CD8-positive, alpha-beta T cell (primary cell): ENCODE measurements at places on chromosomes 2 and 18.

DNA sequence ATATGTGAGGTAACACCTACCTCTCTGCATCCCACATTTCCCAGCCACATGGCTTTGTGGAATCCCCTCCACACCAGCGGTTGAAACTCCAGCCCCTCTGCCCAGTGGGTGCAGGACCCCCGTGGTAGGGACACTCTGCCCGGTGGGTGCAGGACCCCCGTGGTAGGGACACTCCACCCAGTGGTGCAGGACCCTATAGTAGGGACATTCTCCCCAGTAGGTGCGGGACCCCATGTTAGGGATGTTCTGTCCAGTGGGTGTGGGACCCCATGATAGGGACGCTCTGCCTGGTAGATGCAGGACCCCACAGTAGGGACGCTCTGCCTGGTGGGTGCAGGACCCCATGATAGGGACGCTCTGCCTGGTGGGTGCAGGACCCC, 11.5 kb downstream of the COPS9 start:
- no peak for DNase-seq

DNA sequence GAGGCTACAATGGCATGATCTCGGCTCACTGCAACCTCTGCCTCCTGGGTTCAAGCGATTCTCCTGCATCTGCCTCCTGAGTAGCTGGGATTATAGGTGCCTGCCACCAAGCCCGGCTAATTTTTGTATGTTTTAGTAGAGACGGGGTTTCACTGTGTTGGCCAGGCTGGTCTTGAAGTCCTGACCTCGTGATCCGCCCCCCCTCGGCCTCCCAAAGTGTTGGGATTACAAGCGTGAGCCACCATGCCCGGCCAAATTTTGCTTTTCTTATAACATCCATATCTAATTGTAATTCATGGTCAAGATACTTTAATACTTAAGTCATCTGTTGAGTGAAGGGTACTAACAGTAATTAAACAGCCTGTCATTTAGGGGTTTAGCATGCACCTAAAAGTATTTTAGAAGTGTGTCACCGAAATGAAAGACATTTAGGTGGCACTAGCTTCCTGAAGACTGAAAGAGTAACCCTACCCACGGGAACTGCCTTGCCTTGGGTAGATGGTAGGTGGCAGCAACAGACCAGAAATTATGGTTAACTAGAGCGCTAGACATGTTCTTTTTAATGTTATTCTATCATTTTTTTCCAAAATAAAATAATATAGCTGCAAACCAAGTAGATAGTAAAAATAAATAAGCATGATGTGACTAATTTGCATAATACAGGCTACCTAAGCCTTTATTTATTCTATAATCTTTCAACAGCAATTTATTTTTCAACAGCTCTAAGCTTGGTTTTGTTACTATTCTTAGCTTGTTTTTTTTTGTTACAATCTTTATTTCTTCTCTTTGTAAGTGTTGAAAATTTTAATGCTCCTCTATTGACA, 8.6 kb upstream of the ACYP2 start:
- DNase-seq: peak; percentile 40

GRCh38 chr2:11411768-11412448, 54.1 kb downstream of the E2F6 start:
- no peak for DNase-seq

DNA sequence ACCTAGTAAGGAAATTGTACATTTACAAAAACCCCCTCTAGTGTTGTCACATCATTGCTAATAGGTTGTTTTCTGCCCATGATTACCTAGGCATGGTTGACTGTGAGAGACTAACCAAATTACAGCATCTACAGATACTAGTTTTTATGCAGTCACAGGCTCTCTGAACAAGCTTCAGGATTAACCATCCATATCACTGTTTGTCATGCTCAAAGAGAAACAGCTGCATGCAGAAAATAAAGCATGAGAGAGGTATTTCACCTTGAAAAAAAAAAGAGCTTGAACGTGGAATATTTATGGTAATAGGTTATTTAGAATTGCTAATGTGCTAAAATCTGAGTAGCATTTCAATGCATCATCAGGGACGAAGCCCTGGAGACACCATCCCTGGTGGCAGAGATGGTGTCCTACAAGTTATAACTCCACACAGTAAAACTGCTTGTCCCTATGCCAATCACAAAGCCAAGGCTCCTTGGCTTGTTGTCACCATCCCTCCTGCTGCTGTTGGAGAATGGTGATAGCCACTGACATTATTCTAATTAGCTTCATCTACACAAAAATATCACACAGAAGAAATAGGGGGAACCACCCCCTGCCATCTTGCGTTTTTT, 5.4 kb downstream of the NEB start:
- DNase-seq: no peak

DNA sequence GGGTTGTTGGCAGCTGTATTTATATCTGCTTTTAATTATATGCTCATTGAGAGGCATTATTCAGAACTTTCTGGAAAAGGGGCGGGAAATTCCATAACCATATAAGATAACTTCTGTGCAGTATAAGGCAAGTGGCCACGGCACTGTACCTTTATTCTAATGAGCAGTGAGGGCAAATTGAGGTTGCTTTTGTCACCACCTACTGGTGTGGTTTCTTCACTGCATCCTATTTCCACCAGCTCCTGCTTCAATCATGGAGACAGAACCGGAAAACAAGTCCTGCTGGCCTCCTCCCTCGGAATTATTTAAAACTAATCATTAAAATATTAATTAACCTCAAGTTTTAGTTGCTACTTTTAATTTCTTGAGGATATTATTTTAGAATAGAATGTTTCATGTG, 759.4 kb downstream of the CBLN2 start:
- peak; percentile 15 for DNase-seq

GRCh38 chr2:29786361-29786760, 135.0 kb downstream of the ALK start:
- no peak for DNase-seq

DNA sequence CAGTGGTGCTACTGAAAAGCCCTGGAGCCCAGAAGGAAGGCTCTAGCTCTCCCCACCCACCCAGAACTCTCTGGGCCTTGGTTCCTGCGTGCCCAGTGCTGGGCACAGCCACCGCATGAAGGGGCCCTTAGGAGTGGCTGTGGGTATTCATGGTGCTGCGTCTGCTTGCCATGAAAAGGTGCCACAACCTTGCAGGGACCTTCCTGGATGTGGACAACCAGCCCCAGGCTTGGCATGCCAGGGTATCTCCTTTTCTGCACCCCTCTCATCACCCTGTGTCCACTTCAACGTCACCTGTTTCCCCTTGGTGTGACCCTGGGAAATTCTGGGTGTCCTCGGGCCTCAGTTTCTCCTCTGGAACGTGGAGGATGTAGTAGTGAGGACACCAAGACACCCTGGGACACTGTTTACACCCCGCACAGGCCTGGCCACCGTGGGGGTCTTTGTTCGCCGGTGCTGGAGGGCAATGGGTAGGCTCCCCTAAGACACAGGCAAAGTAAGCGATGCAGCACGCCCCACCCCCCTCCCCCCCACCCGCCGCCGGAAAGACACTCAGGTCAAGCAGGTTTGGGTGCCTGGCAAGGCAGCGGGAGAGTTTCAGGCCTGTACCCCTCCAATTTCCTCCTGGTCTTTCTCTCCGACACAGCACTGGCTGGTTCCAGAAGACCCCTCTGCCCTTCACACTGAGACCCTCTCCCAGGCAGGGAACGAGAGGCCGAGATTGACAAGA, 34.8 kb upstream of the TAF1B start:
- no peak for DNase-seq

- peak; percentile 56 for DNase-seq
These were observed 796 bp downstream of the SPIRE1 start for GRCh38 chr18:12656938-12657683.

GRCh38 chr2:236675526-236675925, 105.9 kb downstream of the ACKR3 start:
- DNase-seq: no peak

DNA sequence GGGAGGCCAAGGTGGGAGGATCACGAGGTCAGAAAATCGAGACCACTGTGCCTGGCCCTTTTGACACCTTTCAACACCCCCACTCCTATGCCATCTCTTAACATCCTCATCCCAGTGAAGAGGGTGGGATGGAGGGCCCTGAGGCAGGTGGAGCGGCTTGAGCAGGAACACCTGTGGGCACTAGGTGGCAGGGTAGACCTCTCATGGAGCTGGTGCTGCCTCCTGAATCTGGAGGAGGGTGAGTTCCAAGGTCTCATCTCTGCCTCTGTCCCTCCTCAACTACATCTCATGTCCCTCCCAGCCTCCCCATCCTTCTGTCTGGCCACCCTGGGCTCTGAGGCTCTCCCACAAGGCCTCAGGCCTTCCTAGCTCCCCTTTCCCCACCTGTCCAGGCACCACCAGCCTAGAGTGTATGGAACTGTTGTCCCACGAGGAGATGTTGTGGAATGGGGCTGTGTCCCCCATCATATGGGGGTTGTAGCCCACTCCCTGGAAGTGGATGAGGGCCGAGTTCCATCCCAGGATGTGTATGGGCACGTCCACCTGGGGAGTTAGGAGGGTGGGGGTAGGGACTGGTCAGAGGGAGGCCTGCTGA, 17.0 kb upstream of the CRYBA2 start:
- peak; percentile 45 for DNase-seq

- DNase-seq: no peak
These were observed 1006.6 kb upstream of the POU3F3 start for GRCh38 chr2:103847276-103847675.

- DNase-seq: no peak
These were observed 36.6 kb upstream of the AAK1 start for GRCh38 chr2:69680001-69680675.

GRCh38 chr18:74498712-74499627, 2.8 kb downstream of the CNDP2 start:
- DNase-seq: peak; percentile 81

- no peak for DNase-seq
These were observed at the start of gene CERKL for GRCh38 chr2:181656450-181657291. TSS of gene CERKL (minus strand) at chr2:181657105. CDS start at chr2:181657006, 99 bp downstream.

- no peak for DNase-seq
These were observed 151.1 kb upstream of the MSH6 start for GRCh38 chr2:47631792-47632398.
